Peyer's patch (tissue), 4 donors: ENCODE measurements at places on chromosomes 2 and 18. TPM values are rescaled to one million over a fixed set of nuclear protein-coding genes. Genes with fewer than 3 reads are reported as not detected.

DNA sequence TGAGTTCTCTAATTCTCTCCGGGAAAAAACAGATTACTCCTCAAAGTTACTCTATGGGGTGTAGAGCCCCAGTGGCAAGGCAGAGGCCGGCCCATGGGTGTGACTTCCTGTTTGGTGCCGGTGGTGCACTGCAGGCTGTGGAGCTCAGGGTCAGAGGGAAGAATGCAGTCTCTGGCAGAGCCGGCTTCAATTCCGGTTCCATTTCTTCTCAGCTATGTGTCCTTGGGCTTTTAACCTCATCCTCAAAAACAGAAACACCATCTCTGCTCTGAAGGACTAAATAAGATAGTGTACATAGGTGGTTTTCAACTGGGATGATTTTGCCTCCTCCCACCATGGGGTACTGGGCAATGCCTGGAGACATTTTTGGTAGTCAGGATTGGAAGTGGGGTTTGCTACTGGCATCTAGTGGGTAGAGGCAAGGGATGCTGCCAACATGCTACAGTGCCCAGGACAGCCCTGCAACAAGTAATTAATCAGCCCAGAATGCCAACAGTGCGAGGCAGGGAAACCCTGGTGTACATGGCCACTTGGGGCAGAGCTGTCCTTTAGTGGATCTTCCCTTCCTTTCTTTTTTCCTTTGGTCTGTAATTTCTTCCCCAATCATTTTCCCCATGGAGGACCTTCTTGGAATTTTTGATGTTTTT lies 81.2 kb downstream of the INSIG2 start:
- H3K36me3 ChIP-seq = no peaks in the 10 kb centered on the region
- no peak for DNase-seq
- H3K4me3 ChIP-seq = no peak overlapping the region
- no peak overlapping the region for H3K27ac ChIP-seq
- no peaks in the 10 kb centered on the region for H3K4me1 ChIP-seq

GRCh38 chr2:61720911-61721310 lies 132.9 kb downstream of the FAM161A start:
- no peak for DNase-seq
- no peaks in the 10 kb centered on the region for H3K4me1 ChIP-seq
- H3K27me3 ChIP-seq = no peaks in the 10 kb centered on the region

DNA sequence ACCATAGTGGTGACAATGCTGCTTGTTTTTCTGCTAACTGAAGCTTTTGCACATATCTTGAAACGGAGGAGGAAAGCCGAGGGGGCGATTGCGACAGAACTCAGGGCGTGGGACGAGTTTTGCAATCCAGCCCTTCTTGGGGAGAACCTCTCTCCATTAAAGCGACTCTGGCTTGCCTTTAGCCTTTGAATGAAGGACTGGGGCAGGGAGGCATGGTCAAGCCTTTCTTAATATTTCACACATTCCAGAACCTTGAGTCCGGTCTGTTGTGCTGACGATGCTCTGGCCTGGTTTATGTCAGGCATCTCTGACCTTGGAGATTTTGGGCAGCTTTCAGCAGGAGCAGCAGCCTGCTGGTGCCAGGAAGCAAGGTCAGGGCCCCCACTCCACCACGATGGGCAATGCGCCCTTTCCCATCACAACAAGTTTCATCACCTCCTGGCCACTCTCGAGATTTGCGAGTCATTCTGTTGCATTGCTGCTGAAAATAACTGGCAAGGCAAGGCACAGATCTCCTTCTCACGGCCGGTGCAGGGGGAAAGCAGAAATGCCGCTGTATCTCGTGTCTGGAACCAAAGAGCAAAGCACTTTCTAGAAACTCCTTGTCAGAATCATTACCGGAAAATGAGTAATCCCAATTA lies 10.8 kb downstream of the EMILIN2 start:
- no peaks in the 10 kb centered on the region for H3K36me3 ChIP-seq
- no peak for DNase-seq
- no peaks in the 10 kb centered on the region for H3K4me1 ChIP-seq

DNA sequence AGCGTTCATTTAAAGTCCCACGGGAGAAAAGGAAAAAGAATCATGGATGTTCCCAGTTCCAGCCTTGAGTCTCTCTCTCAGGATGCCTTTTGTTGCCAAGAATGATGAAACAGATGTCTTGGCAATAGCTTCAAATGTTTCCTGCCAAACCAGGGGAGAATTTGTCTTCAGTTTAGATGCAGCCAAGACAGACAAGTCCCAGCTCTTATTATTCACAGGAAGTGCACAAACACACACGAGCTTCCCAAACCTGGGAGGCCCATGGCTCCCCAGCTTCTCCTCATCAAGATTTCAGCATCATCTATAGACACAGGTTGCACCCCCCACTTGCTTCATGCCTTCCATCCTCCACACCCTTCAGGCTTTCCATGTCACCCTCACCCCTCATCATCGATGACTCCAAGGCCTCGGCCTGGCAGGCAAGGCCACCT lies 45.9 kb downstream of the HS1BP3 start:
- no peaks in the 10 kb centered on the region for H3K27me3 ChIP-seq
- H3K4me1 ChIP-seq = no peaks in the 10 kb centered on the region
- DNase-seq = peak; percentile 44
- no peaks in the 10 kb centered on the region for H3K36me3 ChIP-seq

- peak; percentile 66 for DNase-seq
- H3K4me3 ChIP-seq = no peak overlapping the region
- H3K27me3 ChIP-seq = no peaks in the 10 kb centered on the region
- no peak overlapping the region for H3K27ac ChIP-seq
- peaks cover 4% of the 10 kb centered on the region for H3K4me1 ChIP-seq
These were observed 17.6 kb downstream of the EMX1 start for GRCh38 chr2:72934683-72935610.

- no peaks in the 10 kb centered on the region for H3K36me3 ChIP-seq
- no peak for DNase-seq
- no peak overlapping the region for H3K4me3 ChIP-seq
- H3K4me1 ChIP-seq = no peaks in the 10 kb centered on the region
- no peak overlapping the region for H3K27ac ChIP-seq
These were observed 133.8 kb upstream of the SCN7A start for GRCh38 chr2:166627893-166628292.

DNA sequence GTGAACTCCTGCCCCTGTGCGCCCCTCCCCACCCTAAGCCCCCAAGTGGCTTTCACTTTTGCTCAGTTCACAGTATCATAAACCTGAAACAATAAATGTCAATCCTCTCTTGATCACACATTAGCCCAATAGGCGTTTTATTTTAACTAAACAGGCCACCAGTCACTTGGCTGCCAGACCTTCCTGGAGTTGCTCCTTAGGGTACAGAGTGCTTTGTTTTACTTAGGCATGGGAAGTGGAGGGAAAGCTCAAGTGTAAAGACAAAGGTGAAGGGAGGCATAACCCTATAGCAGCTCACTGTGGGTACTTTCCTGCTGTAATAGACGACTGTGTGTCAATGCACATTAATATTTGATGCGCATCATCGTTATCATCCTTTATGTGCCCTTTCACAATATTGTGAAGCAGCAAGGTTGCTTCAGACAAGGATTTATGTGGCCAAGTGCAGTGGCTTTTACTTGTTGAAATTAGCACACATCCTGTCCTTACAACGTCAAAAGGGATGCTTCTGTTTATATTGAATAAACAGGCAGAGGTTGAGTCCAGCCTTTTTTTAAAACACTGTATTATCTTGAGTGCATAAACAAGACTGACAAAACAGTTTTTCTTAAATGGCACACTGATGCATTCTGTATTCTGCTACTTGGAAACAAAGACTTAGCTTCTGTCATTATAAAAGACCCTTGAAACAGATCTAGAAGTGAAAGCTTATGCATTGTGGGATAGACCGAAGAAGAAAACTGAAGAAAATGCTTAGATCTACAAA lies 168.5 kb downstream of the TMEFF2 start:
- no peaks in the 10 kb centered on the region for H3K36me3 ChIP-seq
- DNase-seq = no peak
- no peak overlapping the region for H3K27ac ChIP-seq

- H3K36me3 ChIP-seq = no peaks in the 10 kb centered on the region
- no peak for DNase-seq
- no peaks in the 10 kb centered on the region for H3K4me1 ChIP-seq
- no peak overlapping the region for H3K4me3 ChIP-seq
These were observed 74.0 kb downstream of the NAB1 start for GRCh38 chr2:190722835-190723234.

GRCh38 chr2:108591163-108591562 lies 56.9 kb downstream of the LIMS1 start:
- no peak overlapping the region for H3K27ac ChIP-seq
- no peaks in the 10 kb centered on the region for H3K36me3 ChIP-seq
- DNase-seq = no peak
- H3K4me1 ChIP-seq = peaks cover 19% of the 10 kb centered on the region

DNA sequence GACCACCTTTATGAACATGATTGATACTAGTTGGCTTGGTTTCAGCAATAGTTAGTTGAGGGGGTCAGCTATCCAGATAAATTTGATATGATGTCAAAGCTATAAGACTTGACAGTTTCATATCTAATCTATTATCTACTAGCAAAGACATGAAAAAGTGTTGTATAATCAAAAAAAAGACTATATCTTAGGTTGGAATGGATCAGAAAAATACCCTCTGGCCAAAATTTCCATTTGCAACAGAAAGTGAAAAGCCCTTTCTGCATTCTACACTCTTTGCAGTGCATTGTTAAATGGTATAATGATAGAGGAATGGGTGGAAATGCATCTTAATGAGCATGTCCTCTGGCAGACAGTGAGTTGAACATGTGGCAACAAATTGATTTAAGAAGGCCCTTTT lies 242.6 kb downstream of the THSD7B start:
- no peaks in the 10 kb centered on the region for H3K4me1 ChIP-seq
- H3K4me3 ChIP-seq = no peak overlapping the region
- no peaks in the 10 kb centered on the region for H3K27me3 ChIP-seq
- DNase-seq = no peak

- H3K27ac ChIP-seq = peak overlapping the region; percentile 34
- H3K36me3 ChIP-seq = no peaks in the 10 kb centered on the region
- no peaks in the 10 kb centered on the region for H3K4me1 ChIP-seq
- DNase-seq = no peak
- no peak overlapping the region for H3K4me3 ChIP-seq
These were observed 13.8 kb upstream of the SERTAD2 start for GRCh38 chr2:64667535-64667934.

DNA sequence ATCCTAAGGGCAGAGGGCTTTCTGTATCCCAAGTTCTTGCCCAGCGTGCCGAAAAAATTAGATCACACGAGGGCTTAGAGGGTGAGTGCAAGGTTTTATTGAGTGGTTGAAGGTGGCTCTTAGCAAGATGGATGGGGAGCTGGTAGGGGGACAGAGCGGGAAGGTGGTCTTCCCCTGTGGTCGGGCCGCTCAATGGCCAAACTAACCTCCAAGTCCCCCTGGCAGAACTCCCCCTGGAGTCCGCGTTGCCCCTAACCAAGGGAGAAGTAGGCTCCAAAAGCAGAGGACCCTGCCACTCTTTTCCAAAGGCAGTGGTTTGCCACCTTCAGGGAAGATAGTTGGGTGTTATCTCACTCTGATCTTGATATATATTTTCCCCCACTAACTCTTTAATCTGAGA lies 63.4 kb downstream of the LYPD1 start:
- no peaks in the 10 kb centered on the region for H3K4me1 ChIP-seq
- no peak overlapping the region for H3K4me3 ChIP-seq
- H3K27me3 ChIP-seq = no peaks in the 10 kb centered on the region
- H3K27ac ChIP-seq = no peak overlapping the region
- H3K36me3 ChIP-seq = no peaks in the 10 kb centered on the region

DNA sequence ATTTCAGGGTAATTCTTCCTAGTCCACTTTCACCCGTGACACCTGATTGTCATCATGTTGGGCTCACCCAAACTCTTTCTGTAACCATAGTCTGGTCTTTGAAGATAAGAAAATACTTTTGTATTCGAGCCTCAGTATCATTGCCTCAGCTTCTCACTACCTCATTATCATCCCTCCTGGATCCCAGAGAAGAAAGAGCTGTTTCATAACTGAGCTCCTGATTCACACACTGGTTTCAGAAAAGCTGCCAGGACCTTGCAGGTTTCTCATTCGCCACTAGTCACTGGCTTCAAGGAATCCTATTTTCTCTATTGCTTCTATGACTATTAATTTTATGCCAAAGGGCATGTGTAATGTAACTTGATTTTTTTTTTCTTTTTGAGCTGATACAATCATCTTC lies 2.9 kb upstream of the CRIM1 start:
- no peaks in the 10 kb centered on the region for H3K4me1 ChIP-seq
- H3K36me3 ChIP-seq = no peaks in the 10 kb centered on the region
- no peaks in the 10 kb centered on the region for H3K27me3 ChIP-seq
- H3K4me3 ChIP-seq = no peak overlapping the region
- no peak overlapping the region for H3K27ac ChIP-seq

- no peak for DNase-seq
- H3K36me3 ChIP-seq = no peaks in the 10 kb centered on the region
- H3K4me3 ChIP-seq = no peak overlapping the region
- no peak overlapping the region for H3K27ac ChIP-seq
- no peaks in the 10 kb centered on the region for H3K4me1 ChIP-seq
These were observed 54.7 kb downstream of the SERPINB7 start for GRCh38 chr18:63829886-63830285.

DNA sequence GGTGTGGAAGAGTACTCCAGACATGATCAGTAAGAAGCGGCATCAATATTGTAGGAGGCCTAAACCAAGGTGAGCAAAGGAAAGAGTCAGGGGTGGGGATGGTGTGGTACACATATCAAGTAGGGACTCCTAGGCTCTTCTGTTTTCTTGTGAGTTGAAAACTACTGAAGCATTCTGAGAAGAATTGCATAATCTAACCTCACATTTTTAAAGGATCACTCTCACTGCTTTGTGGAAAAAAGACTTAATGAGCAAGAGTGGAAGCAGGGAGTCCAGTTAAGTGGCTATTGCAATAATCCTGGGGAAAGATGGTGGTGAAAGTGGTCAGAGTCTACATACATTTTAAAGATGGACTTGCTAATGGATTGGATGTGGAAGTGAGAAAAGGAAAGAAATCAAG lies 899.5 kb upstream of the FAM98A start:
- no peak for DNase-seq
- H3K36me3 ChIP-seq = no peaks in the 10 kb centered on the region
- H3K27ac ChIP-seq = no peak overlapping the region
- no peaks in the 10 kb centered on the region for H3K4me1 ChIP-seq
- H3K27me3 ChIP-seq = no peaks in the 10 kb centered on the region

GRCh38 chr2:2698182-2699120 lies 367.4 kb upstream of the MYT1L start:
- no peaks in the 10 kb centered on the region for H3K36me3 ChIP-seq
- H3K4me3 ChIP-seq = no peak overlapping the region
- H3K27me3 ChIP-seq = no peaks in the 10 kb centered on the region

GRCh38 chr2:38460313-38460712 lies 83.2 kb upstream of the ATL2 start:
- no peak overlapping the region for H3K27ac ChIP-seq
- no peaks in the 10 kb centered on the region for H3K27me3 ChIP-seq
- H3K4me1 ChIP-seq = no peaks in the 10 kb centered on the region
- no peaks in the 10 kb centered on the region for H3K36me3 ChIP-seq

- no peaks in the 10 kb centered on the region for H3K36me3 ChIP-seq
- DNase-seq = no peak
- no peak overlapping the region for H3K4me3 ChIP-seq
- H3K27me3 ChIP-seq = no peaks in the 10 kb centered on the region
- H3K4me1 ChIP-seq = no peaks in the 10 kb centered on the region
These were observed 145.3 kb upstream of the ATP5MC3 start for GRCh38 chr2:175326801-175327200.

NOP58 gene
- 93.3 TPM for total RNA-seq

CCDC138 gene
- total RNA-seq = 33.8 TPM

ERBB4 gene
- total RNA-seq = 0.67 TPM

SDC1 gene
- total RNA-seq = 343 TPM

DUSP28 gene
- total RNA-seq = 5.8 TPM

KLHL41 gene
- not detected for total RNA-seq

IL36G gene
- not detected for total RNA-seq

ALPP gene
- total RNA-seq = not detected

DSG3 gene
- total RNA-seq = 11.0 TPM

CPLX4 gene
- total RNA-seq = not detected

HOXD10 gene
- not detected for total RNA-seq

ATAD2B gene
- 41.9 TPM for total RNA-seq

MYO3B gene
- total RNA-seq = not detected

RGPD8 gene
- total RNA-seq = 33.8 TPM
